Suppressor macrophage treated with lipopolysaccharide for 1 hour (primary cell): ENCODE measurements at places on chromosomes 7 and 10.

GRCh38 chr10:15877836-15878576 lies 17.7 kb upstream of the MINDY3 start:
- no peak for DNase-seq

- DNase-seq: no peak
Measured at GRCh38 chr10:128537834-128538330, 411.7 kb upstream of the MKI67 start.

DNA sequence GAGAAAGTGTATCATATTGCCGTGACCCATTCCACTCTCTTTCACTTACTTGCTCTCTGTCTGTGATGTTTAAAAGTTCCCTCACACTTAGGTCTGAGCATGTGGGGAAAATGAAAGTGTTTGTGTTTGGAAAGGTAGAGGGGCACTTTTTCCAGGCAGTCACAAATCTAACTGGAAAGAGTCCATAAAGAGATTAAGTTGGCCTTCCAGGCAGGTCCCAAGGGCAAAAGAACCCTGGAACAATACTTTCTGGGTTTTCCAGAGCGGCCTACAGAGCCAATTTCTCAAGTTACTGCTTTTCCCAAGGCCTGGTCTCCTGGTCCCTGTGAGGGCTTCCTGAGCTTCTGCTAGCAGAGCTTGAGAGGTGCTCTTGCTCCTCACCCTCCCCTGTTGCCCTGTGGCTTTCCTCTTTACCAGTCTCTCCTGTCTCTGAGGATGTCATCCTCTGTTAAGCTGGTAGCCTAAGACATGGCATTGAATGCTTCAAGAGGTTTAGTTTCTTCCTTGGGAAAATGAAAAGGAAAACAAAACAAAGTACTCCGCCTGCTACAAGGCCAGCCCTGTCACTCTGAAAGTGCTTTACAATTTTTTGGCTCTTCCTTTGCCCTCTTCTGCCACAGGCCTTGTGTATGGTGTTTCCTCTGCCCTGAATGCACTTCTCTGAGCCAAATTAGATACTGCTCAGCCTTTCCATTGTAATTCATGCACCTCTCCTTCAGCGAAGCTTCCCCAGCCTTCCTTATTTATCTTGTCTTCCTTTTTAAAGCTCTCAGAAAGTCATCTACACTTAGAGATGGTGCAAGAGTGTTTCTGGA lies 20.1 kb downstream of the TES start:
- no peak for DNase-seq

DNA sequence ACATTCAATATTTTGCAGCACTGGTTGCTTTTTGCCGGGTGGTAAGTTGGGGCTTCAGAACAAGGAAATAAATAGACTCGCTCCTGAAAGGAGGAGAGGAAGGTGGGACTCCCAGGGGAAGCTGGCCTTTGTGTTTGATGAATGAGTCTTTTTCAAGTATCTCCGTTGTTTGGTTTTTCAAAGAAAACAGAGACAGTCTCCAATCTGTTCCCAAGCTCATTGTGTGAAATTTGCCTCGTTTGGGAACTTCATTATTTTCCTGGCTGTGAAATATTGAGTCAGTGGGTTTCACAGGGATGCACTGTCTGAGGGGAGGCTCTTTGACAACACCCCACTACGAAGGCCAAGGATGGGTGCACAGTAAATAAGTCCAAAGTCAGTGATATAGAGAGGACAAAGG lies 38.7 kb upstream of the KIAA1217 start:
- no peak for DNase-seq

DNA sequence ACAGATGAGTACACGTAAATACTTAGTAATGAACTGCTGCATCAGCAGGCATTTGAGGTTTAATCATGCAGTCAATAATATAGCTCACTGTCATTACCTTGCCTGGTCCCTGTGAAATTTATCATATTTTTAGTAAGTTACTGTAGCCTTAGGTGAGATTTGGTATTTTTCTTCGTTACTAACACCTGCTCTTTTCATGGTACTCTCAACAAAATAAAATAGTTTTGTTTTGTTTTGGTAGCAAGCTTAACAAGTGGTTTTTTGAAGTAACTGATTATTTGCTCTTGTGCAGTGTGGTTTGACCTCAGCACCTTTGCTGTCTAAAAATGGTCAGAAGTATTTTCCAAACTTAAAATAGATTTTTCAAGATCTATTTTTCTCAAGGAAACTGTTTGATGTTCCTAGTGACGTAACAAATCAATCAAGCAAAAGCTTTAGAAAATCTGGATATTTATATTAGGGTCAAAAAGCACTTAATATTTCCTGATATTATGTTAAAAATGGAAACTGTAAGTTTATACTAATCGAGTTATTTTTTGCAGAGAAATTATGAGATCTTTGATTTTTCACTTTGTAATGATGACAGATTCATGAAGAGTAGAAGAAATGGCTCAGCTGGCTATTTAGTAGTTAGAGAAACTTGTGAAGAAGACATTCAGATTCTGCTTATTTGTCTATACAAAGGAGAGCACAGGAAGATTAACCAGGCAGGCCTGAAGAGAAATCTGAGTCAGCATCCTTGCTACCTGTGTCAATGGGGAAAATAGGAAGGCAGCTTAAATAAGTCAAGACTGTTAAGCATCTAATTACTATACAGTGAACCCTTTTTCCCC lies 21.0 kb upstream of the RPA3 start:
- DNase-seq: no peak

- DNase-seq: no peak
Measured at GRCh38 chr10:3900391-3900790, 115.4 kb upstream of the KLF6 start.

- DNase-seq: no peak
Measured at GRCh38 chr7:1359051-1359400, 100.2 kb downstream of the MICALL2 start.

- DNase-seq: no peak
Measured at GRCh38 chr10:35542303-35542702, 62.8 kb upstream of the GJD4 start.
